ENCODE measurements at places on chromosomes 7 and 10. TPM values are rescaled to one million over a fixed set of nuclear protein-coding genes. Genes with fewer than 3 reads are reported as not detected.

WAC gene
- 205 TPM for total RNA-seq

SPDYE16 gene
- total RNA-seq, result 2.9 TPM

KIF11 gene
- total RNA-seq, result 3.0 TPM

IRF5 gene
- total RNA-seq, result 13.5 TPM

KCNIP2 gene
- 1.6 TPM for total RNA-seq

CUEDC2 gene
- 29.4 TPM for total RNA-seq

TWIST1 gene
- 0.39 TPM for total RNA-seq
